A549 treated with CpdA at 1 μM for 4 hours (cell line): ENCODE measurements at places on chromosomes 1 and 21. TPM values are rescaled to one million over a fixed set of nuclear protein-coding genes. Genes with fewer than 3 reads are reported as not detected.

NID1 gene
- total RNA-seq: 4.9 to 9.2 TPM (median 7.1 TPM) in 5 replicates

DNASE2B gene
- not detected in 5 replicates for total RNA-seq

CFAP107 gene
- not detected in 5 replicates for total RNA-seq

PDZK1 gene
- total RNA-seq: 0.45 to 1.2 TPM (median 0.86 TPM) in 5 replicates

RHBDL2 gene
- 1.9 to 3.1 TPM (median 2.2 TPM) in 5 replicates for total RNA-seq

PODN gene
- total RNA-seq: 0.02 TPM in 1 of 5 replicates, not detected in the others

RAD54L gene
- 10.2 to 12.8 TPM (median 12.1 TPM) in 5 replicates for total RNA-seq

LMX1A gene
- not detected in 5 replicates for total RNA-seq

OR2M5 gene
- total RNA-seq: not detected in 5 replicates

PTPRF gene
- 81.6 to 112 TPM (median 100 TPM) in 5 replicates for total RNA-seq

ESPN gene
- total RNA-seq: 0.21 to 1.6 TPM (median 0.46 TPM) in 4 of 5 replicates, not detected in the other

UQCRHL gene
- 6.7 to 9.8 TPM (median 7.3 TPM) in 5 replicates for total RNA-seq

TOMM40L gene
- 9.7 to 11.4 TPM (median 11.1 TPM) in 5 replicates for total RNA-seq

ARHGEF16 gene
- 3.2 to 5.9 TPM (median 5.4 TPM) in 5 replicates for total RNA-seq

IVNS1ABP gene
- total RNA-seq: 23.0 to 29.4 TPM (median 25.5 TPM) in 5 replicates

DDR2 gene
- total RNA-seq: 0.15 to 0.67 TPM (median 0.33 TPM) in 5 replicates

ADAM30 gene
- not detected in 5 replicates for total RNA-seq

ANGPTL7 gene
- total RNA-seq: not detected in 5 replicates

RGS8 gene
- not detected in 5 replicates for total RNA-seq

LCE2D gene
- total RNA-seq: not detected in 5 replicates

ROR1 gene
- 11.1 to 13.7 TPM (median 11.6 TPM) in 5 replicates for total RNA-seq

CNTN2 gene
- 0.03 to 0.28 TPM (median 0.05 TPM) in 3 of 5 replicates, not detected in the others for total RNA-seq

CHIA gene
- not detected in 5 replicates for total RNA-seq

PCSK9 gene
- total RNA-seq: 3.0 to 5.3 TPM (median 4.1 TPM) in 5 replicates

FAM78B gene
- 0.08 to 0.46 TPM (median 0.32 TPM) in 5 replicates for total RNA-seq

SLC44A3 gene
- 1.6 to 2.1 TPM (median 1.7 TPM) in 5 replicates for total RNA-seq

CLCA2 gene
- not detected in 5 replicates for total RNA-seq

HCRTR1 gene
- total RNA-seq: 0.07 to 0.08 TPM in 2 of 5 replicates, not detected in the others

WLS gene
- 18.2 to 25.0 TPM (median 19.4 TPM) in 5 replicates for total RNA-seq

C1orf87 gene
- not detected in 5 replicates for total RNA-seq

LCE6A gene
- total RNA-seq: not detected in 5 replicates

TEDDM1 gene
- total RNA-seq: not detected in 5 replicates

TBX15 gene
- total RNA-seq: 0.03 to 0.08 TPM (median 0.05 TPM) in 4 of 5 replicates, not detected in the other

FBLIM1 gene
- 20.9 to 28.0 TPM (median 23.6 TPM) in 5 replicates for total RNA-seq

KRTAP24-1 gene
- not detected in 5 replicates for total RNA-seq

HTR6 gene
- total RNA-seq: 0.10 to 0.15 TPM (median 0.14 TPM) in 3 of 5 replicates, not detected in the others

WDR64 gene
- not detected in 5 replicates for total RNA-seq

OBSCN gene
- total RNA-seq: 5.1 to 6.3 TPM (median 5.8 TPM) in 5 replicates

FAM163A gene
- total RNA-seq: not detected in 5 replicates

PRAMEF2 gene
- total RNA-seq: not detected in 5 replicates

IRF6 gene
- total RNA-seq: 0.08 to 0.11 TPM (median 0.08 TPM) in 5 replicates

BARHL2 gene
- not detected in 5 replicates for total RNA-seq

TRIM63 gene
- total RNA-seq: 0.03 TPM in 1 of 5 replicates, not detected in the others

SLFNL1 gene
- total RNA-seq: 0.03 TPM in 1 of 5 replicates, not detected in the others

RBM11 gene
- total RNA-seq: not detected in 5 replicates

CCDC185 gene
- 0.10 to 0.20 TPM (median 0.13 TPM) in 5 replicates for total RNA-seq

NHLH1 gene
- total RNA-seq: 0.10 to 0.78 TPM (median 0.48 TPM) in 5 replicates

ZNF678 gene
- 1.1 to 2.2 TPM (median 1.7 TPM) in 5 replicates for total RNA-seq

MX2 gene
- 0.01 to 0.19 TPM (median 0.13 TPM) in 4 of 5 replicates, not detected in the other for total RNA-seq

ADORA1 gene
- total RNA-seq: 0.80 to 1.3 TPM (median 1.2 TPM) in 5 replicates
